Right cardiac atrium (tissue), 5 donors: ENCODE measurements at places on chromosomes 1 and 21. TPM values are rescaled to one million over a fixed set of nuclear protein-coding genes. Genes with fewer than 3 reads are reported as not detected.

Gene LRRC53
- not detected for total RNA-seq

Gene OXCT2
- 8.1 TPM for total RNA-seq

DNA sequence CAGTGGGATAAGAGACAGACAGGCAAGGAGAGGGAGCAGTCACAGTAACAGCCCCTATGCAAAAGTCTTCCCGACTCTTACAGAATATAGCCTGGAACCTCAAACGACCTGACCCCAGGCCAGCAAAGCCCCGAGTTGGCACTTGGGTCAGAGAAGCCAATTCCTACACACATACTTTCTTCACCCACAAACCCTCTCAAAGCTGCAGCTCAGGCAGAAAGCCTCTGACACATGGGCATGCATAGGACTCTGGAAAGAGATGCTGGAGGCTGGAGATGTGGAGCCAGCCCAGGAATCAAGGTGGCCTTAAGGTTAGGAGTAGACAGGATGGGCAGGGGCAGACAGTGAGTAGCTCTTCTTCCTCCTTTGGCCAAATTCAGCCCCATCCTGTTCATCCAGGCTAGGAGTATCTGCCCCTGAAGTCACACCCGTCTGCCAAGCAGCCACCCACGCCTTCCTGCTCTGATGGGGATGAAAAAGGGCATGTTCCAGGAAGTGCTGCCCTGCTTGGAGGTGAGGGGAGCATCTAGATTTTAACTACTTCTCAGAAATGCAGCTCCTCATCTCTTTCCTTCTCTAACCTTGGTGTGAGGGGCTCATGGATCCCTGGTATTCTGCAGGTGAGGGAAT, 7.8 kb downstream of the SLC41A1 start:
- DNase-seq: no peak

GRCh38 chr21:45388611-45389296, 16.2 kb upstream of the COL18A1 start:
- peak; percentile 16 for DNase-seq

GRCh38 chr21:26185021-26185420, 14.5 kb upstream of the APP start:
- no peak for DNase-seq

DNA sequence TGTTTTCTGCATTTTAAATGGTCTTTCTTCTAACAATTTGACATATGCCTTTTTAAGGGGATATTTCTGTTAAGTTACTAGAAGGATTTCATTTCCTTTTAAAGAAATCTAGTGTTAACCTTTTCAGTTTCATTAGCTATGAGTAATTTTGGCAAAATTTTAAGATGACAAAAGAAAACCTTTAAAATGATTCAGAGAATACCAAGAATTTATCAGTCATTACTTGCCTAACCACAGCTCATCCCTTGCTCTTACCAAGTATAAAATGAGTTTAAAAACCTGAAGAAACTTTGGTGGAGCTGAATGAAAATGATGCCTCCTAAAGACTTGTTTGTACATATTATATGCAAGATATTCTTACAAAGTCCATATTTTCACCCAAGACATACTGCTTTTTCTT, 101.7 kb downstream of the NEK7 start:
- no peak for DNase-seq

Gene BRDT
- not detected for total RNA-seq

DNA sequence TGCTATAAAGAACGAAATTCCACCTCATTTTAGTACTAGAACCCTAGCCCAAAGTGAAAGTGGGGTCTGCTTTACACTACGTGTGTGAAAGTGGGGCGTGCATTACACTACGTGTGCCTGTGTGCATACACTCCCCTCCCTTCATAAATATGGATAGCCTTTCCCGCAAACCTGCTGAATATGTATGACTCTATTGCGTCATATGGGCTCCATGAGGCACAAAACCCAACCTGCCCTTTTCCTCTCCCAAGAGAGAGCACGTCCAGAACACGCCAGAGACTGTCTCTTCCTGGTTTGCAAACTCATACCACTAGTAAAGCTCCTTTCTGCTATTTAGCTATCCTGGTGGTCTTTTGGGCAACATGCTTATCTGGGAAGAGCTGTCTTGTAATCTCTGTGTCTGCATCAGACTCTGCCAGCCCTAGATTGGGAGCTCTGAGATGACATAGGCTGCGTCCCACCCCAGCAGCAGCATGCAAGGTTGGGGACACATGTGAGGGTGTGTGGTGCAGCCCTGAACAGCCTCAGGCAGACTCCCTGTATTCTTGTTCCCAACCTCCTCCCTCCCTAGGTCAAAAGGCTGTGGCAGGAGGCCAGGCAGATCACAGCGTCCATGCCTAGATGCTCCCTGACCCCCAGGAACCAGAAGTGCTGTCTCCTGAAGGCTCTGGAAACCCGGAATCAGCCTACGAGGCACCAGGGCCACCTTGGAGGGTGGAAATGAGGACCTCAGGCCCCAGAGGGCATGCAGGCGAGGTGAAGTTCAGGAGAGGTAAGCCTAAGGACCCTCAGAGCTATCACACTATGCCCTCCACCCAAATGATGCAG, 12.3 kb upstream of the PADI1 start:
- DNase-seq: no peak

DNA sequence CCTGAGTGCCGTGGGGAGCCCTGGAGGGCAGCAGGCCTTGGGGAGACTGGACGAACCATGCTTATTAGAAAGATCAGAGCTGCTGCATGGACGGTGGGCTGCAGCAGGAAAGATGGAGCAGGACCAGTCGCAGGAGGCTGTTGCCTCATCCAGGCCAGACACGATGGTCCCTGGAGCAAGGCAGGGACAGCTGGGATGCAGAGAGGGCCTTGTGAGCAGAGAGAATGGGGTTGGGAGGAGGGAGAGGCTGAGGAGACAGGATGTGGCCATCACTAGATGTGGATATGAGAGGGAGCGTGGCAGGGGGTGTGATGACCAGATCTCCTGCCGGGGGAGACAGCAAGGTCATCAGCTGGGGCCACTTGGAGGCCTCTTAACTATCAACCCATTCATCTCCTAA, 727.6 kb downstream of the PTPRU start:
- DNase-seq: no peak

Gene KCNJ10
- 0.31 TPM for total RNA-seq

Gene BATF3
- 1.1 TPM for total RNA-seq

- DNase-seq: peak; percentile 84
Observed at GRCh38 chr1:50333595-50333974, 89.7 kb downstream of the DMRTA2 start.

Gene RABGGTB
- total RNA-seq: 55.4 TPM

GRCh38 chr1:30879940-30880677, 28.4 kb downstream of the SDC3 start:
- peak; percentile 46 for DNase-seq

DNA sequence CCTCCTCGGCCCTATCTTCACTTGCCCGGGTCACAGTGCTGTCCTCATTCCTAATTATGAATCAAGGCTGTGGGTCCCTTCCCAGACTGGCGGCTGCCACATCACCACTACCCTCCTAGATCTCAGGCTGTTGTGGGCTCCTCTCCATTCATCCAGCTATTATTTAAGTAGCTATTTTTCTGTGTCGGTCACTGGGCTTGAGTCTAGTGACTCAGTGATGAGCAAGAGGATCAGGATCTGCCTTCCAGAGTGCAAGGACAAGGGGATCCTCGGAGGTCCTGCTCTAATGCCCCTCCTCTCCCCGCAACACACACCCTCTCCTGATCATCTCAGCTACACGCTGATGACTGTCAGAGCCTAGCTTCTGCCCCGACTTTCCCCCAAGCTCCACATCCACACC, 34.1 kb downstream of the CDCP2 start:
- DNase-seq: no peak

Gene NBPF4
- not detected for total RNA-seq

DNA sequence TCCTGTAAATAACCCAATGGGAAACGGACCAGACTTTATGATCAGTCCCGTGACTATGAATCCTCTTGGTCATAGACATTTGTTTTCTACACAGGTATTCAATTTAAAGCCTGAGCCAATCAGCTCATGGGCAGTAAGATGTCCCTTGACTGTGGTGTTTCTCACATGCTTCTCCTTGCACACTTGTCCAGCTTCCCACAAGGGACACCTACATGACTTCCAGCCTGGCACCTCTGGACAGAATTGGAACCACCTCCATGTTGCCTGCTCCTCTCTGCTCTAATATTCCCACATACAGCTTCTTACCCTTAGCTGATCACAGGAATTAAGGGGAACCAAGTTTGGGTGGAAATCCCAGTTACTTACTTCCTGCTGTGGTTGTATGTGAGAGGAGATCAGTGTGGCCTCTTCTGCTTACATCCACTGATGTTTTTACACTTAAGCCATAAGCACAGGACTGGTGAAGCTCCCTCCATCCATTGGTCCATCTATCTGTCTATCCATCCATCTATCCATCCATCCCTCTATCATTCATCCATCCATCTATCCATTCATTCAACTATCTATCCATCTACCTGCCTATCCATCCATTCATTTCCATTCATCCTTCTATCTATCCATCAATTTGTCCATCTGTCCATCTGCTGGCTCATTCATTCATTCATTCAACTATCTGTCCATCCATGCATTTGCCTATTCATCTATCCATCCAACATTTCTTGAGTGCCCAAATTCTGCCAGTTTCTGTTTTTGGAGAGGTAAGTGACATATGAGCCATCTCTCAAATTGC, 16.4 kb downstream of the RUNX1 start:
- no peak for DNase-seq

- no peak for DNase-seq
Observed at GRCh38 chr21:36446301-36446700, 33.6 kb downstream of the CLDN14 start.

Gene FCRL3
- 0.08 TPM for total RNA-seq

GRCh38 chr1:109243860-109244552, 5.3 kb upstream of the CELSR2 start:
- DNase-seq: no peak

DNA sequence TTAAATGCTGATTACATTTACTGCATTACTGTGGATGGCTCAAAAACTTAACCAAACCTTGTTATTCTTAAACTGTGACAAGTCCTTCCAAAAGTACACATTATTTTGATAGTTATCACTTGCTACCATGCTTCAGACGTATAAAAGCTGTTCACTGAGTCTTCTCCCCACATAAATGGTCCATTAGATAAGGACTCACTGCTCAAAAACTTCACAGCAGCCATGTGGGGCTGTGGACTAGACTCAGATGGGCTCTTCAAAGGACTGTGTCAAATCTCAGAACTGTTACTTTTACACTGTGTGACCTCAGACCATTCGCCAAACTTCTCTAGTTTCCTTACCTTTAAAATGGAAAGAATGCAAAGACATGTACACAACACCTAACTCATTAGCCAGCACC, 11.6 kb downstream of the SCAF4 start:
- DNase-seq: no peak

- no peak for DNase-seq
Observed at GRCh38 chr1:165006831-165007230, 349.7 kb downstream of the LMX1A start.

- DNase-seq: no peak
Observed at GRCh38 chr21:34846601-34847112, 177.9 kb downstream of the CLIC6 start.

GRCh38 chr1:29392036-29392435, 155.7 kb downstream of the PTPRU start:
- DNase-seq: no peak

GRCh38 chr1:153515504-153516394, 20.0 kb downstream of the S100A6 start:
- DNase-seq: no peak

- DNase-seq: no peak
Observed at GRCh38 chr1:22507587-22507986, 55.7 kb upstream of the EPHA8 start.

- DNase-seq: no peak
Observed at GRCh38 chr1:207820568-207821463, 69.0 kb downstream of the CD46 start.

- no peak for DNase-seq
Observed at GRCh38 chr1:193850745-193851144, 664.3 kb upstream of the B3GALT2 start.

Gene PTPN14
- 20.1 TPM for total RNA-seq

Gene HSPB7
- total RNA-seq: 2,213 TPM

GRCh38 chr1:222326006-222326709, 221.7 kb downstream of the HHIPL2 start:
- no peak for DNase-seq

Gene S100A2
- total RNA-seq: 0.97 TPM

DNA sequence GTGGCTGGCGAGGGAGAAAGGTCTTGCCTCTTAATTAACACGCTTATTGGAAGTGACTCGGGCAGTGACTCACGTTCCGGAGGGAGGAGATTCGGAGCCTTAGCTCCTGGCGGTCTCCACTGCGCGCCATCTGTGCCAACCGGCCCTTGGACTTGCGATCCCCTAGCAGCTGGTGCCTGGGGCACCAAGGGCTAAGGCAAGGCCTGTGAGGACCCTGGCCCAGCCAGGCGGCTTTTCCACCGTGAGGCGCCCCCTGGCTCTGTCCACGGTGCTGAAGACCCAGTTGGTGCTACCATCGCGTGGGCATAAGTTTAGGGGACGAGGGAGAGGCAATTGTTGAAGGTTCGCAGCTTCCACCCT, 1.3 kb upstream of the SYT6 start:
- DNase-seq: peak; percentile 61

Gene S100A12
- total RNA-seq: 2.2 TPM

DNA sequence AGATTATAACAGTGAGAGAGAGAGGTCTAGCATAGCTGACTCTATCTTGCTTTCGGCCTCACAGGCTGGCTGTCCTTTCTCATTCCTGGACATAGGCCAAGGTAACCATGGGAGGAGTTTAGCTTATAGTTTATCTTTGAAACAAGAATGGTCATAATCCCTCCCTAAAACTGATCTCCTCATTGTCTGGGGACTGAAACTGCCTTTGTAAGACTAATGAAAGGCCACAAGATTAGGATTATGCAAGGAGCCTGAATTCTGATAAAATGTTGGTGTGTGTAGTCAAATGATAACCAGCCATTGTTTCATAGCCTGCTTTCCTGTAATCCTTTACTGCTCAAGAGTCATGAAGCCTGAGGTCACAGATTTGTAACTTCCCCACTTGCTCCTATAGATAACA, 131.9 kb upstream of the LYPLAL1 start:
- DNase-seq: no peak
